ENCODE measurements at places on chromosomes 13 and 19.
A peak's percentile ranks its signal among the peaks of the same experiment; 100 is the strongest.

DNA sequence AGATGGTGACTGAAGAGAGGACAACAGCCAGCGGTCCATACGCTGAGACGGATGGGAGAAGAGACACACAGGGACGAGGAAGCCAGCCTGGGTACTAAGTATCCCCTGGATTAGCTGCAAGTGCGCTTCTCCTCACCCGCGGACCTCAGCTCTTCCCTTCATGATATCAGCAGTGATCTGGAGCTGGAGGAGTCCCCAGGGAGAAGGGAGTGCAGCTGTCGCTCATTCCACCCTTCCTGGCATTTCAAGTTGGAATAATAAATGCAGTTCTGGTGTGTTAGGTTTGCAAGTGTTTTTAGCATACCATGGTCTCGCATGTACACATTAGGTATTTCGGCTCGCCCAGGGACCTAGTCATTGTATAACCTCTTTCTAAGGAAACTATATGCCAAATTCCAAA is 88.5 kb upstream of the C1QTNF9B start:
- no peak for DNase-seq

- no peak for DNase-seq
These were observed 7.8 kb upstream of the SIGLECL1 start for GRCh38 chr19:51242881-51243630.

DNA sequence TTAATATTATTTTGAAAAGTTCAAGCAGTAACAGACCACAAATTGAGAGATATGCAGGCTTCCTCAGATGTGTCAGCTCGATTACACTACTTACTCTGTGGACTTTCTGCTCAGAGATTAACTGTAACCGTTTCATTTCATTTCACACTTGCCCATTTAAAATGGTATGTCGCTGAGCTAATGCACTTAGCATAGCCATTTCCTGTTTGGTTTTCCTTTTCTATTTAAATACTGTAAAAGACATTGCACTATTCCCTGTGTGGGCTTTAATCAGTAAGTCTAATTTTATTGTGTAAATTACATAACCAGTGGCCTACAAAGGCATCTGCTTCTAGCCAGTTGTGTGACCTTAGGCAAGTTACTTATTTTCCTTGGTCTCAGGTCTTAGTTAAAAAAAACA is 237.6 kb downstream of the LACC1 start:
- DNase-seq, result no peak

- DNase-seq, result no peak
These were observed 24.6 kb upstream of the SEMA6B start for GRCh38 chr19:4583961-4584669.

DNA sequence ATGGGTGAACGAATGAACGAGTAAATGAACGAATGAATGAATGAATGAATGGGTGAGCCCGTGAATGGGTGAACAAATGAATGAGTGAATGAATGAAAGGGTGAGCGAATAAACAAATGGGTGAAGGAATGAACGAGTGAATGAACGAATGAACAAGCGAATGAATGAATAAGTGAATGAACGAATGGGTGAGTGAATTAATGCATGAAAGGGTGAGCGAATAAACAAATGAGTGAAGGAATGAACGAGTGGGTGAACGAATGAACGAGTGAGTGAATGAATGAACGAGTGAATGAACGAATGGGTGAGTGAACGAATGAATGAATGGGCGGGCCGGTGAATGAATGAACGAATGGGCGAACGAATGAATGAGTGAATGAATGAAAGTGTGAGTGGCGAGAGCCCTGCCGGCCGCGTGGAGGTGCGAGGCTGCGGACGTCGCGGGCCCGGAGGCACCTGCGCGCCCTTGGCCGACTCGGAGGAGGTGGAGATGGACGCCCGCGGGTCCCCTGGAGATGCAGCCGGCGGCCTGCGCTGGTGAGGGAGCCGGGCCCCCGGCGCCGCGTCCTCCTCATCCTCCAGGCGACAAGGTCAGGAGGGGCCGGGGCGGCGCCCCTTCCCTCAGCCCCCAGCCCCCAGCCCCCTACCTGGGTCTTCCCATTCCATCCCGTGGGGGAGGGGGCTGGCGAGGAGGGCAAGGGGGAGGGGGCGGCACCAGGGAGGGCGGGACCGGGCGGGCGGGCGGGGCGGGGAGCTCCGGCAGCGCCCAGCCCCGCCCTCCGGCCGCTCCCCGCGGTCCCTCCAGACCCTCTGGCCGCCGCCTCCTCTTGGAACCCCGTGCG is 15.4 kb downstream of the ANKRD24 start:
- no peak for DNase-seq

- DNase-seq, result no peak
These were observed 46.2 kb downstream of the RFXAP start for GRCh38 chr13:36865265-36865664.

DNA sequence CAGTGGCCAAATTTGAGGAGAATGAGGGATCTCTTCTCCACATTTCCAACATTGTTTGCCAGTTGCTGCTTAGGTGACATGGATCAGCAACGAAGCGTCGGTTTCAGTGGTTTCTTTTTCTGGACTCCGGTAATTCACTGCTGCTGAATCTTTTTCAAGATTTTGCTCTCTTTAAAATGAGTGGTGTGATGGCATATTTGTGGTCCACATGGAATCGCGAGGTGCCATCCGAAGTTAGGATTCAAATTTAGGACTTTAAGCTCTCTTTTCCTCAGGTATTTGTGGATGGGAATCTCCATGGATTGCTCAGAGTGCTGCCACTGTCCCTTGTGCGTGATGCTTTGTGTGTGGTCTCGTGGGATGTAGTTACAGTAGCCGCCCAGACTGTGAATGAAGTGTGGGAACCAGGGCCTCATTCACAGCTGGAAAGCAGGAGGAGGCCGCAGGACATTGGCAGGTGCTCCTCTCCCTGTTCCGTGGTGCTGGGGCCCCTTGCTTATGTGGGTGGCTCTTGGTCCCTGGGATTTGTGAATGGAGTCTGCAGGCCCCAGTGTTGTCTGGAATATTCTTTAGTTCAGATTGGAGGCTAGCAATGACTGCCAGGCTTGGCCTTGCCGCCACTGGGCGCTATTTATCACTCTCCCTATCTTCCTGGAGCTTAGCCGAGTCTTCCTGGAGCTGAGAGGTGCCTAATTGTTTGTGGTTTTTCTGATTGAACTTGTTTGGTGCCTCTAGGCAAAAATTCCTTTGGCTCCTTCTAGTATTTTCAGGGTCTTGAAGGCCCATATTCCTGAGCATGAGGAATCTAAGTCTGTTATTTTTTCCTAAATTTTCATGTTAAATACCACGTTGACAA is 1.5 kb downstream of the ILF3 start:
- DNase-seq, result peak; percentile 22

GRCh38 chr19:1671716-1672037 is 19.3 kb upstream of the TCF3 start:
- no peak for DNase-seq

- DNase-seq, result no peak
These were observed 30.1 kb downstream of the DNAJC3 start for GRCh38 chr13:95707035-95707434.

- DNase-seq, result no peak
These were observed 21.5 kb upstream of the EMP3 start for GRCh38 chr19:48303866-48304265.

DNA sequence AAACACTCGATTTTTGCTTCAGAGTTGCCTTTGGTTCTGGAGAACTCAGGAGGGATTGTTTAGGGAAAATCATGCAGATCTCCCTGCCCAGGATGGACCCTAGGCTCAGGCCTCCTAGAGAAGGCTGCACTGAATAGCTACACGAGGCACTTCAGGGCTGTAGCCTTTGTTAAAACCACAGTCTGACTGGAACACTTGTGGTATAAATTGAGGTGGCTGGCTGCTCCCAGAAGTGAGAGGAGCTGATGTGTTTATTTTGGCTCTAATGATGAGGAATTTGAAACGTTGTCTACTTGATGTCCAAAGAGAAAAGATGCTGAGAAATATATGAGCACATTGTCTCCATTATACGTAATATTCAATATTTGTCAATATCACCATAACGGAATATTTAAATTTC is 762.1 kb upstream of the ARGLU1 start:
- DNase-seq, result no peak

GRCh38 chr19:1446713-1447481 is 3.0 kb upstream of the APC2 start:
- no peak for DNase-seq

DNA sequence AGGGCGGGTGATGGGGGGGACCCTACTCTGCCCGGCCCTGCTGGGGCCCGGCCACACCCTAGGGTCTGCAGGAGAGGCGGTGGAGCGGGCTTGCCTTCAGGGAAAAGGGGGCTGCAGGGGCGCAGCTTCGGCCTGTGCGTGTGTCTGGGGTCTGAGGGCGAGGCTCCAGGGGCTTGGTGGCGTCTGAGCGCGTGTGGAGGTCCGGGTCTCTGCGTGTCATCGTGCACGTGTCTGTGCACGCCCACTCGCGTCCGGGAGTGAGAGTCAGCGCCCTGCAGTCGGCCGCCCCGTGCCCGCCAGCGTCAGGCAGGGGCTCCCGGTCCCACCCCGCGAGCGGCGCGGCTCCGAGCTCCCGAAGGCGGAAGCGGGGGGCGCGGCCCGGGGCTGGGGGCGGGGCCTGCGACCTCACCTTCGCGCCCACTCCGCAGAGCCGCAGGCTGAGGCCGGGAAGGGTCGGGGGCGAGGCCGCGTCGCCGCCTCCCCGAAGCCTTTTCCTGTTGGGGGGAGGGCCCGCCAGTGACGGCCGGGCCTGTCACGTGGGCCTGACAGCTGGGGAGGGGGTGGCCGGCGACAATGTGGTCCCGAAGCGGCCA is at the start of gene ARHGAP45:
Gene ARHGAP45 (plus strand): TSS at position 420 of the 593 bp plus-strand sequence. CDS start 239 bp downstream, outside the sequence.
- DNase-seq, result no peak

- DNase-seq, result no peak
These were observed 46.2 kb downstream of the ACTN4 start for GRCh38 chr19:38693380-38694223.

DNA sequence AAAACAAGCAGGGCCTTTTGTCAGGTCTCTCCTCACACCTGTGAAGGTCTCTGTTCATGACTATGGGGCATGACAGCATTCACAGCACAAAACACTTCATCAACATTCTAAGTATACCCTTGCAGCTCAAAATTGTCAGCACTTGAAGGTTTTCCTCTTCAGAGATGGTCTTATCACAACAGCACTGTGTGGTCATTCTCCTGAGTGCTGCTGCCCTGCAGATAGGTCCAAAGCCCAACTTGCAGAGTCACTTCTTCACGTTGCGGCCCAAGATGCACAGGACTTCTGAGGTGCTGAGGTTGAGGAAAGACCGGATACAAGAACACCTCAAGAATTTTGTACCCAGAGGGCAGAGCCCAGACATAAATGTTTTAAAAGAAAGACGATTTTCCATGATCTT is 574.5 kb downstream of the UQCRFS1 start:
- DNase-seq, result no peak

- peak; percentile 17 for DNase-seq
These were observed 257.8 kb downstream of the FOXO1 start for GRCh38 chr13:40408602-40409001.

DNA sequence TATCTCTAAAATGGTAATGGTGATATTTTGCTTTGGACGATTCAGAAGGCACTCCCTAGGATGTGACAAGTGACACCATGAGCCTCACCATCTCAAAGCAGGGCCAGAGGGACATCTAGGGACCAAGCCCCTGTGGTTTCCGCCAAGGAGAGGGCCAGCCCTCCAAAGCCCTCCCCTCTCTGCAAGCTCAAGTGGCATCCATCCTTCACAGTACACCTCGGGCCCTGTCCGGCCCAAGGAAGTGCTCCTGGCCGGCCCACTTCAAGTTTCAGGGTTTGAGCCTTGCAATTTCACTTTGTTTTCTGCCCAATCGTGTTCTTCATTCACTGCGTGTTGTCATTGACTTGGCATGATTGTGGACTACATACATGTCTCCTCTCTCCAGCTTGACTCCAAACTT is 82.5 kb downstream of the TSHZ3 start:
- DNase-seq, result no peak

DNA sequence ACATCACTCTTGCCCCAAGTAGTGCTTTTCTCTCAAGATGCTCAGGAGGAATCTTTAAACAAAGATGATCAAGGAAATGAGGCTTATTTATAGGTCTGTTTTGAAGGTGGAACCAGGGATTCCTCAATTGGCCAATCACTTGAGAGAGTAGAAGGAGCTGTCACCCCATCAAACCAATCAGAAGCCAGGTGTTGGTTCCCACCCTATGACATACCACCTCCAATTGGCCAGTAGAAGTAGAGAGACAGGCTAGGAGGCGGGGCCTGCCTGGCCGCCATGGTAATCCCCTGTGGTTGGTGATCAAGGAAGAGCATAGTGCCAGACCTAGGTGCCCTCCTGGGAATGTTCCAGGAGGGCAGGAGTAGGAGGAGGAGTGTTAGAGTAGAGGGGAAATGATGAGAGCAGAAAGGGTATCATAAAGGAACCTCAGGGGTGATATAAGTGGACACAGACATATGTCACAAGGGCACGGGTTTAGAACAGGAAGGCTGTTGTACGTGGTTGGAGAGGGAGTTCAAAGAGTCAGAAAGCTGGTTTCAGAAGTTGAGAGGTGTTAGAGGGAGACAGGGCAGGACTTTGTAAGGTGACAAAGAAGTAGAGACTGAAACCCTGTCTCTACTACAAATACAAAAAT is 10.5 kb downstream of the PMIS2 start:
- DNase-seq, result no peak

GRCh38 chr13:24083722-24084421 is 76.6 kb upstream of the SPATA13 start:
- no peak for DNase-seq

DNA sequence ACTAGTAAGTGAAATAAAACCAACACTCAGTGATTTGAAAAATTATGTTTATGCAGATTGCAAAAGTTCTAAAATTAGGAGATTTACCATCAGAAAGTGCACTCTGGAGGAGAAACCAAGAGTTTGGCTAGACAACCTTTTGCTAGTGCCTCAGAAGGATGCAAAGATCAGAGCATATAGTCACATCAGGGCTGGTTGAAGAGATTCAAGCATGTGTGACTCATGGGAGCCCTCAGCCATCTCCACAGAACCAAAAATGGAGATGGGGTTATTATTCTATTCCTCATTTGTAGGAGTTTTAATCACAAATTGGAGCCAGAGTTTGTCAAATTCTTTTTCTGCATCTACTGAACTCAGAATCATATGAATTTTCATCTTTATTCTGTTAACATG is 32.9 kb upstream of the OXGR1 start:
- no peak for DNase-seq

DNA sequence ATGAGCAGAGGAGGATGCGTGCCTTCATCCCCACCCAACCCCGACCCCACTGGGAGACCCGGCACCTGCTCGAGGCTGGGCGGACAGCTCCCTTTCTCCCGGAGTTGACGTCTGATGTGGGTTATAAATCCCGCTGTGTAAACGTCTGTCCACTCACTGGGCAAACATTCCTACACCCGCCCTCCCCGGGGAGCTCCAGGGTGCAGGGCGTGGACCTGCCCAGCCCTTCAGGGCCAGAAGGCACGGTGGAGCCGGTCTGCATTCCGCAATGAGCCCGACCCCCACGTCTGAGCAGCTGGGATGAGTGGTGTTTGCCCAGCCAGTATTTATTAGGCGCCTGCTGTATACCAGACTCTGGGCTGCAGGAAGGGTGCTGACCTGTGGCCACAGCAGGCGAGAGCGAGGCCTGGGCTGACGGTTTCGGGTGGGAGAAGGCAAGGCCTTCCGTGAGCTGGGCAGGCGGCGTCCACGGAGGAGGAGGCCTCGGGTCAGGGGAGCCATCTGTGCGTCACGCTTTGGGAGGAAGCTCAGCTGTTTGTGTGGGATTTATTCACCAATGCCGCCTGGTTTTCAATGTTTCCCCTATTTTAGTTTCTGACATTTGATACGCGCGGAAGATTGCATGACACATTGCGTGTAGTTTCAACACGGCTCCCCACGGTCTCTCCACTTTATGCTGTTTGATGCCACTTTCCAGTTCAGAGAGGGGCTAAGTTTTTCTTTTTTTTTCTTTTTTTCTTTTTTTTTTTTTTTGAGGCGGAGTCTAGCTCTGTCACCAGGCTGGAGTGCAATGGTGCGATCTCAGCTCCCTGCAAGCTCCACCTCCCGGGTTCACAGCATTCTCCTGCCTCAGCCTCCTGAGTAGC is 2.0 kb downstream of the MISP start:
- peak; percentile 50 for DNase-seq

- DNase-seq, result no peak
These were observed 1318.9 kb downstream of the OLFM4 start for GRCh38 chr13:54347531-54347930.
